Effector CD8-positive, alpha-beta T cell (primary cell): ENCODE measurements at places on chromosomes 13 and 19.

DNA sequence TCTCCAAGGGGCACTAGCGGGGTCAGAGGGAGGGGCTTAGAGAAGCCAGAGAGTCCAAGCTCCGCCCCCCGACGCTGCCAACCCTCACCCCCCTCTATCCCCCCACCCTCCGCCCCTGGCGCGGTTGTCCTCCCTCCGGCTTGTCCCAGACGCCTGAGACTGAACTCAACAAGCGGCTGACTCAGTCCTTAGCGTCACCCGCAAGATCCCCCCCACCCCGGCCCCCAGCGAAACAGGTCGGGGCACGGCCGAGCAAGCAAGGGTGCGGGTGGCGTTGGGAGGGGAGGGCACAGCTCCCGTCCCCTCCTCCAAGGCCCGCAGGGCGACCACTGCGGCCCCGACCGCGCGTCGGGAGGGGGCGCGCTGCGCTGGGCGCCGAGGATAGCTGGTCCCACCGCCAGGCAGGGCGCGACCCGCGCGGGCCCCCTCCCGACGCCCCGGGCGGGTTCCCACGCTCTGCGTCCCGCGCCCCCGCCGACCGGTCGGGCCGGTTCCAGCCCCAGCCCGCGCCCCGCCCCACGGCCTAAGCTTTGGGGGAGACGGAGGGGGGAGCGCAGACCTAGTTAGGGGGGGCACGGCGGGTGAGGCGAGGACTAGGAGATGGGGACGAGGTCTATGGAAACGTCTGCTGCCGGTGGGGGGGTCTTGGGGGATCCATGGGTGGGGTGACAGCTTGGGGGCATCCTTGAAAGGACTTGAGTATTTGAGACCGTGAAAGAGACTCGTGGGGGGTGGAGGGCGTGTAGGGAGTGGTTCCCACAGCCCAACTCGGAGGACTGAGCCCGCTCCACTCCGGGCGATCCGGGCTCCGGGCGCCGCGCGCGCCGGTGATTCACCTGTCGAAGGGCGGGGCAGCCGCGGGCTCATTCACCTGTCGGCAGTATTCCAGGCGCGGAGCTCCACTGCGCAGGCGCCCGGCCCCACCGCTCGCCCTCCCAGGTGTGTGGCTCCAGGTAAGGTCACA, 5.1 kb downstream of the NOTCH3 start:
- DNase-seq = no peak

GRCh38 chr19:566403-566802, 6.0 kb upstream of the BSG start:
- DNase-seq = no peak

- no peak for DNase-seq
Observed at GRCh38 chr13:20006206-20006605, 47.7 kb downstream of the ZMYM2 start.

DNA sequence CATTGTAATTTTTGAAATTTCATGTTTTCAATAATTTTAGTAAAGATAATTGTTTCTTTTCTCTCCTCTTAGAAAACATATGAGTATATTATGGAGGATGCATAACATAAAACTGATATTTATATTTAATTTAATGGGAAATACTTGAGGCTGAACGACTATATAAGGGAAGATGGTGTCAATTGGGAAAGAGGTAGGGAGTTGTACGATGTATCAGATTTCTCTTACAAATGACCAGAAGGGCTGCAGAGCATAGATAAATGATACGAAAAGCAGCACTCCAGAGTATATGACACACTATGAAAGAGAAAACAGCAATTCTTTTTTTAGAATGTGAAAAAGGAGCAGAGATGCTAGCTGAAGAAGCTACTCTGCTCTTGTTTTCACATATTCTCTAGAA, 1308.0 kb upstream of the MIR17HG start:
- no peak for DNase-seq

DNA sequence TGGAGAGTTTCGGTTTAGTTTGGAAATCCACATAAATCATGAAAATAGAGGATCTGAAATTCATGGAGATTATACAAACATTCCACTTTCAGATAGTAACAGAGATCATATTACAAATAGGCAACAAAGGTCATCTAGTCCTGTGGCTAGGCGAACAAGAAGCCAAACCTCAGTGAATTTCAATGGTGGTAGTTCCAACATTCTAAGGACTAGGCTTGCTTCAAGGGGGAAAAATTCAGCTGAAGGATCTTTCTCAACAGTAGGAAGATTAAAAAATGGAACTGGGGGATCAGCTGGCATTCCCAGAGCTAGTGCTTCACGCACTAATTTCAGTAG, 47.0 kb downstream of the FOXO1 start:
- DNase-seq = no peak

- DNase-seq = no peak
Observed at GRCh38 chr19:5244351-5244750, 96.3 kb downstream of the PTPRS start.

GRCh38 chr13:112137144-112137543, 70.2 kb downstream of the SOX1 start:
- no peak for DNase-seq

DNA sequence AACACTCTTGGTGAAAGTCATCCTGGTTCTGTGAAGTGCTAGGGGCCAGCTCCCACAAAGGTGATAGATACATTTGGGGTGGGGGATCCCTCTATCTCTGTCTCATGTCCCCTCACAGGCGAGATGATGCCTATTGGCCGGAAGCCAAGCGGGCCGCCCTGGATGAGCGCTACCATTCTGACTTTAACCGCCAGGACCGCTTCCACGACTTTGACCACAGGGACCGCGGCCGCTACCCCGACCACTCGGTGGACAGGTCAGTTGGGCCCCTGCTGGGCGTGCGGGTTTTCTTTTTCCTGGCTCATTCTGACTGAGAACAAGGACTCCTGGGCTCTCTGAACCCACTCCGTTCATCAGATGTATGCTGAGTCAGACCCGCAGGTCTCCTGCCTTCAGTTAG, 16.4 kb downstream of the MICOS13 start:
- no peak for DNase-seq

- DNase-seq = no peak
Observed at GRCh38 chr19:3509566-3509989, 3.5 kb downstream of the FZR1 start.

DNA sequence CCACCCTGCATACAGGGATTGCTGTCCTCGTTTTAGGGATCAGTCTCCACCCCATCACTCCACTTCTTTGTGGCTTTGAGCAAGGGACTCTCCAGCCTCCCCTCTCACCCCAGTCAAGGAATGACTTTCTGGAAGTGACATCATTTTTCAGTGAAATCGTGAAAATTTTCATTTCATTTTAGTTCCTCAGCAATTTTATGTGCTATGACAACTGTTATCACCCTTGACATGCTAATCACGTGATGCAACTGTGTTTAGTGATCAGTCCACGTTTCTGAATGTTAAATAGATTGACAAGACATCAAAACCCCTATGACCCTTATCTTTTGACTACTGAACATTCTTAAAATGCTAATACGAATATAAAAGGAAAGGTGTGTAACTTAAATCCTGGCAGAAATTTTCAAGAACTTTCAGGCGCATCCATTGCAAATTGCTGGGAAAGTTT, 8.0 kb downstream of the C19orf81 start:
- DNase-seq = no peak
